Fibroblast of the conjunctiva (primary cell): ENCODE measurements at places on chromosomes 5 and 9.

- DNase-seq: no peak
Observed at GRCh38 chr5:147791181-147791580, 8.7 kb upstream of the JAKMIP2 start.

DNA sequence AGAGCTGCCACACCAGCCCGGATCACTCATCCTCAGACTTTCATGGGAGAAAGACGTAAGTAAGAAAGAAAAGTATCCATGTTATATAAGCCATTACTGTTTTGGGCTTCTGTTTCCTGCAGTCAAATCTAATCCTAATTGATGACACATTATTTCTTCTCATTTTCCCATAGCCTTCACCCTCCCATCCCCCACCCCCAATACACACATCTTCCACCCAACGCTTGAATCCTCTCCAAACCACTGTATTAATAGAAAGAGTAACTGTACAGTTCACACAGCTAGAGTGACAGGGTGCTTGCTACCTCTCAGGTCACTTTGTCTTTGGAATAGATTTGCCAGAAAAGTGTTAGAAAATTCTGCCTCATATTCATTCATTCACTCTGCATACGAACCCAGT is 69.3 kb upstream of the IL17B start:
- no peak for DNase-seq

- no peak for DNase-seq
Observed at GRCh38 chr5:112878760-112879159, 17.7 kb downstream of the SRP19 start.

DNA sequence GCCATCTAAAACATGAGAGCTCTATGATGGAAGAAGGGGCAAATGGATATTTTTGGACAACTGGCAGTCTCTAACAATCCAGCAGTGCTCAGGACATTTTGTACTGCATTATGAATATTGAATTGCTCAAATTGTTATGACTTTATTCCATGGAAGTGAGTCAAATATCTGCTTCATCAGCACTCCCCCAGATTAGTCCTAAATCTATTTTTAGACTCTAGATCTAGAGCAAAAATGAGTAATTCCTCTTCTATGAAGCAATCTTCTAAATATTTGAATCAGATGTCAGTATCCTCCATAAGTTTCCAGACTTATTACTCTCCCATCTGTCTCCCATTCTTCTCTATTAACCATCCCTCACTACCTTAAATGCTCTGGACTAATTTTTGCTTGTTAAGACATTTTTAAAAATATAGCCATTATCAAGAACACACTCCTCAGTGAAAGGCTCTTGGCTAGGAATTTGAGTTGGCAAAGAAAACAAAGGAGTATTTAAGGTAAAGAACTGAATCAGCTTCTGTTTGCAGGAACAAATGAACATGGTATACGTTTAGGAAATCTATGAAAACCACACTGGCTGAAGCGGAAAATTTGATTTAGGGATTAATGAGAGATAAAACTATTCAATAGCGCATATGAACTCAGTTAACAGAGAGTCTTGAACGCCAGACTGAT is 300.9 kb downstream of the MCTP1 start:
- DNase-seq: peak; percentile 68

- DNase-seq: no peak
Observed at GRCh38 chr5:176733406-176734262, 76.7 kb upstream of the UNC5A start.

DNA sequence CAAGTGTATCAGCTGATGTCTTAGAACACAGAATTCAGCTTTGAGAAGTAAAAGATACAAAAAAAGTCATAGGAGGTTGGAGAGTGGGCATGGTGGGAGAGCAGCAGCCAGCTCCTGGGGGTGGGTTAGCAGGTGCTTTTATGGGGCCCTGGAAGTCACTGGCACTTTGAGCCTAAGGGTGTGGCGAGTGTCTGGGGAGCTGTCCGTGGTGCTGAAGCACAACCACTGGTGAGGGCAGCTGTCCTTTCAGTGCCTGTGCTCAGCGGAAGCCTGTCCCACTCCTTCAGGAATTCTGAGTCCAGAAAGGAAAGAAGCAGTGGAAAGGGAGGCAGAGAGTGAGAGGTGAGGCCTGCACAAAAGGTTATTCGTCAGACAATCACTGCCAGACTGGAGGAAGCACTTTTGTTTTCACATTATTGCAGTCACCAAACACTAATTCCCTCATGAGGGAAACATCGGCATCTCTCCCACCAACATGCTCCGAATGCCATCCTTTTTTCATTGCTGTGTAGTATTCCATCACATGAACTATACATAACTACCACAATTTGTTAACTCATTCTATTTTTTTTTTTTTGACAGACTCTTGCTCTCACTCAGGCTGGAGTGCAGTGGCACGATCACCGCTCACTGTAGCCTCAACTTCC is 59.4 kb upstream of the RAPGEF1 start:
- DNase-seq: no peak

- no peak for DNase-seq
Observed at GRCh38 chr5:172163346-172163745, 24.7 kb downstream of the STK10 start.

GRCh38 chr5:149220750-149221149 is 50.9 kb upstream of the AFAP1L1 start:
- DNase-seq: no peak

DNA sequence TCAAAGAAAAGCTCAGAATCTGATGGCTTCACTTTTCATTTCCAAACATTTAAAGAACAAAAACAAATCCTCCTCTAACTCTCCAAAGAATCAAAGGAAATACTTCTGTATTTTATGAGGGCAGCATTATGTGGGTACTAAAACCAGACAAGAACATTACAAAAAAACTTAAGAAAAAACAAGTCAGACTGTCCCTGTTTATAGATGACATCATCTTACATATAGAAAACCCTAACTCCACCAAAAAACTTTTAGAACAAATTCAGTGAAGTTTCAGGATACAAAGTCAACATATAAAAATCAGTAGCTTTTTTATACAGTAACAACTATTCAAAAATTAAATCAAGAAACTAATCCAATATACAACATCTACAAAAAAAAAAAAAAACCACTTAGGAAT is 136.2 kb downstream of the PJA2 start:
- no peak for DNase-seq

DNA sequence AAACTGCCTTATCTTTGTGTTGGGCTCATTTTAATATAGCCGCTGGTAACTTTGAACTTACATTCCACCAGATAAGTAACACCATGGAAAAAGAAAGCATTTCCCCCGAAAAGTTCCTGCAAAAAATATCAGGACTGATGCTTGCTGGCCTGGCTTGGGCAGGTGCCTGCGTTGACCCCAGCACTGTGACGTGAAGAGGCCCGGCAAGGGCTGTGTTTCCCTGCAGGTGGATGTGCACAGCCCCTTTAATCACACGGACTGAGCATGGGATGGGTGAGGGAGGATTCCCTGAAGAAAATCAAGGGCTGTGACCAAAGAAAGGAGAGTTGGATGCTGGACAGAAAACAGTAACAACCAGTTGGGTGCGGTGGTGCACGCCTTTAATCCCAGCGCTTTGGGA is 138.2 kb downstream of the NSG2 start:
- no peak for DNase-seq

DNA sequence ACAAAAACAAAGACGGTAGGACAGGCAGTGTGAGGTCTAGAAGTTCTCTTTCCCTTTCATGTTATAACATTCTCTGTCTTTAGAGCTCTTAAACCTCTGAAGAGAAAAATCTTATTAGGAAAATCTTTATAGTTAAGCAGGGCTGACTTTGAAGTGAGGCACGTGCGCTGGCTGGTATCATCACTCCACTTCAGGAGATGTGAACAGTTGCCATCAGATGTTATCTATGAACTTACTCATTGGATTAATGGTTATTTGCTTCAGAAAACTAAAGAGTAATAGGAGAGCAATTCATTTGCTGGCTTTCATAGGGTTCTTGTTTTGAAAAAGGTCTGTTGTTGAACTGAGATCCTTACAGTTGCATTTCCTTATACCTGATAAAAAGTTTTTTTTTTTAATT is 25.7 kb downstream of the LRRTM2 start:
- no peak for DNase-seq

GRCh38 chr5:167071981-167072610 is 1219.3 kb upstream of the WWC1 start:
- no peak for DNase-seq

GRCh38 chr5:6269925-6270324 is 108.4 kb downstream of the MED10 start:
- no peak for DNase-seq

GRCh38 chr5:115855959-115856358 is 14.2 kb downstream of the AP3S1 start:
- DNase-seq: peak; percentile 28

DNA sequence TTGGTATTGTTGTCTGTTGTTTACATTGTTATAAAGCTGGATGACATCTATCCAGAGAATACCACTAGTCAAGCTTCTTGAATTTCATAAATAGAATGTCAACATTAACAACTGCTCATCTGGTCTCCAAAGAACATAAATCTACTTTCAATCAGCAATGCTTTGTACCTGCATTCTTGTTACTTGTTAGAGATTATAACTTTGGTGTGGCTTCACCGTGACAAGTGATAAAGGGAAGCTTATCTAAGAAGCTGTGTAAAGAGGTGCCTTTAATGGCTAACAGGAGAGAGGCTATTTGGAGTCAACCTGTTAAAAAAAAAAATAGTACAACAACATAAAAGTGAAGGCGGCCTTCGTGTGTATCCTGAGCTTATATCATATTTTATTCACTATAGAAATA is 41.8 kb downstream of the MUSK start:
- DNase-seq: no peak

- DNase-seq: no peak
Observed at GRCh38 chr9:16628413-16628812, 242.1 kb downstream of the BNC2 start.
